ENCODE measurements at places on chromosomes 5 and 9.
A peak's percentile ranks its signal among the peaks of the same experiment; 100 is the strongest.

DNA sequence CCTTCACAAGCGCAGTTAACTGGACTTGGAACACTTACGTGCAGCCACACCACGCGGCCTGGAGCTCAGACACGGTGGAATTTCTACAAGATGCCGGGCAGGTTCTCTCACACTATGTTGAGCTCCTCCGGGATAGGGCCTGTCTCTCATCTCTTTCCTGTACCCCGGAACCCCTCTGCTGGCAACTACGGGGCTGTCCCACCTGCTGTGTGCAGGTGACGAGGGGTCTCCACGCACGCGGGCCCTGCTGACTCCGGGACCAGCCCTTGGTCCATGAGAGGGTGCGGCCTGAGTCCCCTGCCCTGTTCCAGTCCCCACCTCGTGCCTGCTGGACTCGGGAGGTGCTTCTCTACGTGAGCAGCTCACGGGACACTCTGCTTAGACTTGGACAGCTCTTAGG lies 40.1 kb downstream of the SLC6A3 start:
- DNase-seq = no peak

- DNase-seq = no peak
These were observed 233.1 kb downstream of the RASEF start for GRCh38 chr9:82829818-82830217.

GRCh38 chr5:176875783-176876505 lies 23.2 kb downstream of the HK3 start:
- DNase-seq = no peak

GRCh38 chr9:113431191-113431590 lies 20.6 kb downstream of the C9orf43 start:
- no peak for DNase-seq

GRCh38 chr5:20370061-20370460 lies 382.1 kb upstream of the CDH18 start:
- no peak for DNase-seq

DNA sequence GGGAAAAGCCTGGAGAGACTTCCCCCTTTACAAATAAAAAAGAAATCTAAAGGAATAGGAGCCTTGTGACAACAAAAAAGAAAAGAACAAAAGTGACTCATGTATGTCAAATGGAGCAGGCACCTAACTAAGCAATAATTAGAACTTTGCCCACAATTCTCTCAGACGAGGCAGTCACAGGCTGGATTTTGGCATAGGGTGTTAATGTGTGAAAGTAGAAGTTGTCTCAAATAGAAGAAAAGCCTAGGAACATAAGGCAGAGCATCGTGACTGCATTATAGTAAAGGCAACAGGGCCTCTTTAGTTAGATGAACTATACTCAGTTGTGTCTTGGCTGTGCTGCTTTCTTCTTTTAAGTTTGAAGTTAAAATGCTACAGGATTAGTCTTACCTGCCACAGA lies 219.9 kb upstream of the TMEM161B start:
- no peak for DNase-seq

GRCh38 chr5:99940540-99940939 lies 594.6 kb upstream of the FAM174A start:
- no peak for DNase-seq

DNA sequence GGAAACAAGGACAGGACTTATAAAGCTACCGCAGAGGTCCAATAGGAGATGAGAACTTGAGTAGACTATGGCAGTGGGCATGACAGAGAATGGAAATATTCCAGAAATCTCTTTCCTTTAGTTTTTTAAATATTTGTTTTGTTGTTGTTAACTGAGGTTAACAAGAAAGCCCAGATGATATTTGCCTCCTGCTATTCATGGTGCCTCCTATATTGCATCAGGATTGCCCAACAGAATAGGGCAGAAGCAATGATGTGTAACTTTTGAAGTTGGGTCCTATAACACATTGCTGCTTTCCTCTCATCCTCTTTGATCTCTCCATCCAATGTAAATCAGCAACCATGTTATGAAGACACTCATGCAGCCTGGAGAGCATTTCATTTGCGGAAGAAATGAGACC lies 42.8 kb downstream of the PDE4D start:
- DNase-seq = no peak

- no peak for DNase-seq
These were observed 88.9 kb downstream of the PAM start for GRCh38 chr5:102843997-102844396.

DNA sequence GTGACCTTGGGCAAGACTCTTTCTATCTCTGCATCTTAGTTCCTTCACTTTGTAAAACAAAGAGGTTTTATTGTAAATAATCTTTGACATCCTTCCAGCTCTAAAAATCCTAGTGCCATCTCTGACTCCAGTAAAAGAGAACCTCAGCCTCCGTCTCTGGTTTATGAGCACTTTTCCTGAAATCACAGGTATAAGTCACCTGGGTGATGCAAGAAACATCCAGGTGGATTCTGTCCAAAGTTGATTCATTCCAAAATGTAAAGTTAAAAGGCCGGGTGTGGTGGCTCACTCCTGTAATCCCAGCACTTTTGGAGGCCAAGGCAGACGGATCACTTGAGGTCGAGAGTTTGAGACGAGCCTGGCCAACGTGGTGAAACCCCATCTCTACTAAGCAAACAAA lies 21.1 kb upstream of the UBAP2 start:
- no peak for DNase-seq

DNA sequence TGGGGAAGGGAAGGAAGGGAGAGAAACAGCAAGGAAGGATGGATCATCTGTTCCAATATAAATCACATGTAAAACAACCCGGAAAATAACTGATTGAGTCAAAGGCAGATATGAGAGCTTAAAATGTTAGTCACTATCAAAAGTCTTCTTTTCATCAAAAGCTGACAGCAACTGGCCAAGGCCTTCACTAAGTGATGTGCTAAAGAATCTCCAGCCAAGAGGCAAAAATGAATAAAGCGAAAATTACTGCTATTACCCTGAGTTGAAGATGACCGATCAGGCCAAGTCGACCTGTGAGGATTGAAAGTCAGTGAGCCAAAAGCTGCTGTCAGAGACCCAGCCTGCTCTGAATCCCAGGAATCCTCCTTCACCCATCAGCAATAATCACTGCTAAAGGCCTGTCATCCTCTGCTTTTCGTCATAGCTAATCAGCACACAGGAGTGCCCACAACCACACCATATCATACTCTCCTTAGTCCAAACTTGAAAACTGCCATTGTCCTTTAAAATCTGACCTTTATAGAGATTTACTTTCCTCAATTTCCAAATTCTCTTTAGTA lies 736.9 kb downstream of the TLE1 start:
- DNase-seq = no peak

- peak; percentile 11 for DNase-seq
These were observed 221.4 kb downstream of the SEMA5A start for GRCh38 chr5:9324348-9325077.

GRCh38 chr5:54415147-54415546 lies 40.4 kb upstream of the HSPB3 start:
- no peak for DNase-seq

GRCh38 chr5:166695326-166695725 lies 1596.1 kb upstream of the WWC1 start:
- peak; percentile 33 for DNase-seq

GRCh38 chr9:3736161-3736560 lies 210.4 kb upstream of the RFX3 start:
- DNase-seq = no peak

- DNase-seq = no peak
These were observed 142.7 kb downstream of the C5orf15 start for GRCh38 chr5:133825631-133826289.

- DNase-seq = peak; percentile 79
These were observed 74.2 kb downstream of the MAMDC2 start for GRCh38 chr9:70117835-70118319.
